WERI-Rb-1 (cell line): ENCODE measurements at places on chromosomes 5 and 9.

DNA sequence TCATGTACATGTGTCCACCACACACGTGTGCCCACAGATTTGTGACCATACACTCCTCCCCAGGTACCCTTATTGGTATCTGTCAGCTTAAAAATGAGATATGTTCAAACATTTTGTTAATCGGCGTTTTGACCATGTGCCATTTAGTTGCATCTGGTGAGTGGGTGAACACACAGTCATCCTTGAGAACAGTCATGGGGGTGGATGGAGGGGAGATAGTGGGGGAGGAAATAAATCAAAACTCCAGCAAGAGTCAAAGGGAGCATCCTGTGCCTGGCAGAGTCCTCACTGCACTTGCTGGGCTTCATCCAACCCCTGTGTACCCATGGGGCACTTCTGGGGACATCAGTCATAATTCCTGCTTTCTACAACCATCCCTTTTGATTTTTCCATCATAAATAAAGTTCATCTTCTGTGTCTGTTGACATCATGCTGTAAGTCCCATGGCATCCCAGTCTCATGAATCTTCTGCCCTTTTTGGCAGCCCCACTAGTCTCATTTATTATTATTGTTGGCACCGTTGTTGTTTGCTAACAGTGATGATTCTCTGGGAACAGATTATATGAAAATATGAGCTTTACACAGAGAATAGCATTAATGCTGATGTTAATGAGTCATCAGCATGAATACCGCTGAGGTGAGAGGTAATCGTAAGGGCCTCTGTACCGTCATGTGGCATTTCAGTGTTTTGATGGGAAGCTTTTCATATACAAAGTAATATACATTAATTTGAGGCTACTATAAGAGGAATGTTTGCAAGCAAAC is 24.4 kb upstream of the CLK4 start:
- DNase-seq = no peak

DNA sequence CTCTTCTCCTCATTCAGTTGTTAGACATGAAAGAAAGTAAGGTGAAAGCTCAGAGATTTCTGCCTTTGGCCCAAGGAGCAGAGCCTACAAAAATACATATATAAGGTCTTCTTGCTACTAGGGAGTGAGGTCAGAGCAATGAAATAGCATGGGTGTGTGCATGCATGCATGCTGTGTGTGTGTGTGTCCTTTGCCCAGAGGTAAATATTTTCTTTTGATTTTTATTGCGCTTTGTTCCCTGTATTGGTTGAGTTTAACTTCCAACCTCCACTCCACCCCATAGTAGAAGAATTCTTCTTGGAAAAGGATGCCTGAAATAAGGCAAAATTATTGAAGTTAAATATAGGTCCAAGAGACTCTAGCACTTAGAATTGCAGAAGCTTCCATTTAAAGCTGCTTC is 248.0 kb upstream of the PTGER4 start:
- no peak for DNase-seq

- DNase-seq = no peak
Observed at GRCh38 chr5:157864067-157864466, 5.1 kb upstream of the CLINT1 start.

DNA sequence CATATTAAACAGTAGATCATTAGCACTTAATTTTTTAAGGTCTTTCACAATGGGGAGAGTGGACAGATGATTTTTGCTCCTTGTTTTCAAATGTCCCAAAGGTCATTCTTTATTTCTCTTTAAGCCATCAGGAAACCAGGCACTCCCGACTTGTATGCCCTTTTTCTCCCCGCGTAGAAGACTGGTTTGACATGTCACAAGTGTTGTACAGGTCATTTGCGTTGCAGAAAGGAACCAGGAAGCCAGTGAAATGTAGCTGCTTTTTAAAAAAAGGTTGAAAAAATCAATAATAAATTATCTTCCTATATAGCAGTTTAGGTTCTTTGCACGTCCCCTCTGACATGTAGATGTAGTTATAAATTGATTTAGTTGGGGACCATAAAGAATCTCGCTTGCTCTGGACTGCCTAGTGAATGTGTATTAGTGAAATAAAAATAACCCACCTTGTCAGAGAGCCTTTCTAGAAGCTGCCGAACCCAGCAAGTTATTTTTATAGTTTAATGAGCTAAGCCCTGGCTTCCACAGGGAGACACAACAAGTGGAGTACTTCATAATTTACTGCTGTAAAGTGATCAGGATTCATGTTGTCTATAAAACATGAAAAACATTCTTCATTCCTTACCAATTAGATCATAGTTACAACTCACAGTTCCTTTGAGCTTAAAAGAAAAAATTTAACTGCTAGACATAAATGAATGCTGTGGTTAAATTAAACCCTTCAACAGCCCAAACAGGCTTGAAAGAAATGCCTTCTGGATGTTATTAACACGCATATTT is 404.6 kb downstream of the CSNK1G3 start:
- DNase-seq = no peak

GRCh38 chr9:136762221-136762691 is 2.1 kb downstream of the LCN15 start:
- DNase-seq = no peak

DNA sequence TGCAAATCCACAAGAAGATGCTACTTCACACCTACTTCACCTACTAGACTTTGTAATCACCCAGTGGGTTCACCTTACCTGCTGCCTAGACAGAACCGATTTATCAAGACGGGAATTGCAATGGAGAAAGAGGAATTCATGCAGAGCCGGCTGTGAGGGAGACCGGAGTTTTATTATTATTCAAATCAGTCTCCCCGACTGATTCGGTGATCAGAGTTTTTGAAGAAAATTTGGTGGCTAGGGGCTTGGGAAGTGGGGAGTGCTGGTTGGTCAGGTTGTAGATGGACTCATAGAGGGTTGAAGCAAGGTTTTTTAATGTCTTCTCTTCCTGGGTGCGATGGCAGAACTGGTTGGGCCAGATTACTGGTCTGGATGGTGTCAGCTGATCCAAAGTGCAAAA is 23.4 kb downstream of the SFXN1 start:
- DNase-seq = no peak

- DNase-seq = no peak
Observed at GRCh38 chr9:27763831-27764230, 190.6 kb upstream of the C9orf72 start.

DNA sequence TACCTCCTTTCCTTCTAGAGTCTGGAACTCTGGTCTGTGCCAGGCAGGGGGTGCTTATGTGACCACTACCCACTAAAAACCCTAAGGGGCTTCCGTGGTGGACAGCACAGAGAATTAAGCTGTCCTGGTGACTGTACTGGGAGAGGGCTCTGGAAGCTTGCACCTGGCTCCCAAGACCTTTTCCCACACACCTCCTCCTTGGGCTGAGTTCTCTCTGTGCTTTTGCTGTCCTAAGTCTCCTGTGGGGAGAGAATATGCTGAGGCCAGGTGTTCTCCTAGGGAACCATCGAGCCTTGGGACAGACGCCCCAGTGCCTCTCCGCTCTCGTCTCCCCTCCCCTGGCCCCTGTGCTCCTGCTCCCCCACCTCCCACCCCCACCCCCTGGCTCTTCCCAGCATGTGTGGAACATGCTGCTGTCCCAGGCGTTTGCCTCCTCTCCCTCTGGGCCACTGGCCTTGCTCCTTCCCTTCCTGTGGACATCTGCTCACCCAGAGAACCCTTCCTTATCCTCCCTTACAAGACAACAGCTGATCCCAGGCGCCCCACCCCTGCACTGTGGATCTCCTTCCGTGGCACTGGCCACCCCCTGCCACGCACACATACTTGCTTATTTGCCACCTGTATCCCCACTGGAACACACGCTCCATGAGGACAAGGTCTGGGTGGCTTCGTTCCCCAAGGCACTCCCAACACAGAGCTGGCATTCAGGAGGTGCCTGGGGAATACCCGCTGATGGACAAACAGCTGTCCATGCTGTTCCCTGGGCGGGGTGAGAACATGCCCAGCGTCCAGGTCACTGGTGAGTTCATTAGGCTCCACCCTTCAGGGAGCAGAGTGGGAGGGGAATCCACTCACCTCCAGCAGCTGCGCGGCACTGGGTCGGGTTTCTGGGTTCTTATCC is 83.0 kb downstream of the STK10 start:
- no peak for DNase-seq

DNA sequence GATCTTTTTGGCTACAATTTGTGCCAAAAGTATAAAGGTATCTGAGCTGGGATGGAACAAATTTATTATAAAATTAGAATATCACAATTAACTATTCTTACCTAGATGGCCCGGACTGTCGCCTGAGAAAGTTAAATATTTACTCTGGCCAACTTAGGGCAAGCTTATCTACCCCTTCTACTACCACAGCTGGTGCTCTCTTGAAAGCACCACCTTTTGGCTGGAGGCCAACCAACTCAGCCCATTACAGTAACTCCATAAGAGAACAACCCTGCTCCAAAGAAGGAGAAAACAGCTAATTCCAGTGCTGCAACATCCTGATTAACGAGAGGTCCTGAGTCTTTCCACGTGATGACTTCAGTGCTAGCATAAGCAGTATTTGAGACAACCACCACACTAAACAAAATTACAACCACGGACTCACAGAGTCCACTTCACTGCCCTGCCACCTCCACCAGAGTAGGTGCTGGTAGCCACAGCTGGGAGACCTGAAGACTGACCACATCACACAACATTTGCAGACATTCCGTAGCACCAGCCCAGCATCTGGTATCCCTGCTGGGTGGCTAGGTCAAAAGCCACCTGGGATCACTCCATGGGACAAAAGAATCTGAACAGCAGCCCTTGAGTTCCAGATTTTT is 43.2 kb downstream of the RGMB start:
- DNase-seq = no peak

- DNase-seq = peak; percentile 57
Observed at GRCh38 chr9:71001780-71002386, 119.5 kb downstream of the TRPM3 start.

DNA sequence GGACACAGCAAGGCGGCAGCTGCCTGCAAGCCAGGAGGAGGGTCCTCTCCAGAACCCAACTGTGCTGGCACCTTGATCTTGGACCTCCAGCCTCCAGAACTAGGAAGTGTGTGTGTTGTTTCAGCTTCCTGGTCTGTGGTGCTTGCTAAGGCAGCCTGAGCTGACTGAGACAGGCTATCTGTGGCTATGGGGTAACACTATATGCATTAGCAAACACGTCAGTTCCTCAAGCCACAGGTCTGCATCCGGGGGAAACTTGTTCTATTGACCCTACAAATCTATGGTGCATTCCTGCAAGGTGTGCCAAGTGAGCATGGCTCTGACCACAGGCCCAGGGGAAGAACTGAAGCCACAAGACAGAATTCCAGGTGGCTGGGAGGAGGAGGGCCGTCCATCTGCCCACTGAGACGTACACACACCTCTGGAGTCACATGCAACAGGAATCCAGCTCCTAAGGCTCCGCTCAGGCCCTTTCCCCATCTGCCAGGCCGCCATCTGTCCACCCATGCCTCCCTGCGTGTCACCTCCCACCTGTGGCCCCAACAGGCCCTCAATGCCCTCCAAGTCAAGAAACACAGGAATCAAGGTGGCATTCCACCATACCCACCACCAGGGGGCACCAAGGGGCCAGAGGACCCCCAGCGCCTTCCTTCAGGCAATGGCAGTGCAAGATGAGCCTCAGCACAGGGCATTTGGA is 174.9 kb downstream of the ROR2 start:
- peak; percentile 96 for DNase-seq

DNA sequence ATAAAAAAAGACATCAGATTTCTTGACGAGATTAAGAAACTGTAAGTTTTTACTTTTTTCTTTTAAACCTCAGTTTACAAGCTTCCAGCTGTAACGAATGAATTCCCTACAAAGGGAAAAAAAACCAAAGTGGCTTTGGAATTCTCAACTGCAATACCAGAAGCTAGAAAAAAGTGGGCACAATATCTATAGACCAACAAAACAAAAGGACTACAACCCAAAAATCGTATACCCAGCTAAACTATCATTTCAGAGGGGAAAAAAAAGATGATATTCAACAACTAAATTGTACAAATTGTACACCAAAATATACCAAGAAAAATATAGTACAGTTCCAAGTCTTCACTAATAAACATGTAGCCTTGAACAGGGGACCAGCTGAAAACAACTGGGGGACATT is 26.8 kb upstream of the ELOVL7 start:
- DNase-seq = no peak

DNA sequence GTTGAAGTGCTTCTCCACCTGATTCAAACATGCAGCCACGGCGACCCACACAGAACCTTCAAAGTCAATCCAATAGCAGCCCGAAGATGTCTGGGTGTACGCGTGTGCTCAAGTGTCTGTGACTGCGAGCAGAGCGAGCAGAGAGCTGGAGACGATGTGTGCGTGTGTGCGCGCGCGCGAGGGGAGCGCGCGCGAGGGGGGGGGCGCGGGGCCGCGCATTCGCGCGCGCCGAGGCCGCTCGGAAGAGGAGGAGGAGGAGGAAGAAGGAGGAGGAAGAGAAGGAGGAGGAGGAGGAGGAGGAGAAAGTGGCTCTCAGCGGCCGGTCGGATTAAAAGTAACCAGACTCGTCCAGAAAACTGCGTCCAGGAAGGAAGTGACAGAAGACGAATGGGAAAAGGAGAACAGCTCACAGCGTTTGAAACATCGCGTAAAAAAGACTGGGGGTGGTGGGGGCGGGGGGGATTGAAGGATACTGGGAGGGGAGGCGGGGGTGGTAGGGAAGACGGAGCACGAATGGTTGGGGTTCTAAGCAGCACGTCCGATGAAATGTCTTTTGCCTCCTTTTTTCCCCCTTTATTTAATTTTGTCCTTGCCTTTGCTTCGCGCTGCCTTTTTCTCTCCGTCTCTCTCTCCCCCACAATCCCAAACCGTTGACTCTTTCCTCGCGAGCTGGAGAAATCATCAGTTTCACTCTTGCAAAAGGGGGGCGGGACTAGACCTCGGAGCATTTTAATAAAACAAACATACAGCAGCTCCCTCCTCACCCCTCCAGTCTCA is at the start of gene MEF2C:
MEF2C (minus strand) TSS at position 126 of the 777 bp plus-strand sequence. CDS start 59,396 bp downstream, outside the sequence.
- DNase-seq = peak; percentile 53
